ENCODE measurements at places on chromosomes 5 and 9.
A peak's percentile ranks its signal among the peaks of the same experiment; 100 is the strongest.

- DNase-seq, result peak; percentile 71
Observed at GRCh38 chr9:68608763-68609162, 68.1 kb upstream of the TMEM252 start.

DNA sequence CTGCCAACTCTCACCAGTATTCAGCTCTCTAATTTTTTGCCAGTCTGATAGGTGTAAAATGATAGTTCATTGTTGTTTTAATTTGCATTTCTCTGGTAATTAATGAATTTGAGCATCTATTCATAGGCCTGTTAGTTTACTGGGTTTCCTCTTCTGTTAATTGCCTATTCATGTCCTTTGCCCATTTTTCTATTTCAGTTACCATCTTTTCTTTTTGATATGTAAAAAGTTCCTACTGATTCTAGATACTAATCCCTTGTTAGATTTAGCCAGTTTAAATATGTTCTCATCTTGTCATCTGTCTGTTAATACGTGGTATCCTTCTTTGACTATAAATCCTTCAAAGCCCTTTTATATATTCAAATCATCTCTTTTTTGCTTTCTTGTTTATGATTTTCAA lies 247.8 kb downstream of the ARHGAP26 start:
- no peak for DNase-seq

GRCh38 chr9:116094846-116095245 lies 58.7 kb upstream of the PAPPA start:
- DNase-seq, result no peak

GRCh38 chr9:1522219-1522767 lies 472.1 kb downstream of the DMRT2 start:
- no peak for DNase-seq

- no peak for DNase-seq
Observed at GRCh38 chr9:95435074-95435728, 81.6 kb downstream of the PTCH1 start.
